ENCODE measurements at places on chromosomes 11 and 22.

DNA sequence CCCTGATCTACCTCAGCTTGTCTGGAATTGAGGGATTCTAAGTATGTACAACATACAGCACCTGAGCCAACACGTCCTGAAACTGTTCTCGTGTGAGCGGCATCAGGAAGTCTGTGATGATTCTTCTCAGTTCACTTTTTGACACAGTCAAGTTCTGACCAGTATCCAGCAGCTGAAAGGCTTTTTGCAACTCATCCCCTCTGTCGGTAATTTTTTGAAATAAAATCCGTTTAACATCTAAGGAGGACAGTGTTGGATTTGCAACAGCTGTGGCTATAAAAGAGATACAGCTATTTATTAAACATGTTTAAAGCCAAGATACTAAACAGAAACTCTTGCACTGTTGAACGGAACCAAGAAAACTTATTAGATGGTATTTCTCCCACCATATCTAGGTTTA, 39.3 kb downstream of the EFCAB6 start:
- no peak for DNase-seq

- no peak for DNase-seq
These were observed 77.8 kb downstream of the CDKN1C start for GRCh38 chr11:2807801-2808241.

GRCh38 chr11:15011776-15012345, 39.7 kb upstream of the CALCA start:
- DNase-seq: no peak

DNA sequence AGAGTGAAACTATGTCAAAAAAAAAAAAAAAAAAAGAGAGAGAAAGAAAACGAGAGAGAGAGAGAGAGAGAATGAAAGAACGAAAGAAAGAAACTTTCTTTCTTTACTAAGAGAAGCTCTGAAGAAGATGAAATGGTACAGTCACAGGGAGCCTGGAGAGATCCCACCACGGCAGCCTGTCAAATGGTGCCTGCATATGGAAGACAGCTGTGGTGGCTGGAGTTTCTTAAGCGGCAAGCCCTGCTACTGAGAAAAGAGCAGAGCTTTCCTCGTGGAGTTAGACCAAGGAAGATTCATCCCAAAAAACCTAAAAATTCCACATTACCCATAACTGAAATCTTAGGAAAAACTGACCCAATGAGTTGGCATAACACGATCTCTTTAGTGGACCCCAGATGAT, 66.7 kb downstream of the MICAL3 start:
- DNase-seq: peak; percentile 8

GRCh38 chr22:47566491-47566890, 804.0 kb downstream of the TBC1D22A start:
- no peak for DNase-seq

- no peak for DNase-seq
These were observed 78.2 kb downstream of the FAM76B start for GRCh38 chr11:95711162-95711944.

Data from ascending aorta (tissue), 2 donors.